Activated CD4-positive, alpha-beta T cell treated with anti-CD3 and anti-CD28 coated beads, Interleukin-2, amount 10 ng/mL, durations not matched to agents 7 days and 5 days (primary cell): ENCODE measurements at places on chromosomes 2 and 18. TPM values are rescaled to one million over a fixed set of nuclear protein-coding genes. Genes with fewer than 3 reads are reported as not detected.
A peak's percentile ranks its signal among the peaks of the same experiment; 100 is the strongest.

DNA sequence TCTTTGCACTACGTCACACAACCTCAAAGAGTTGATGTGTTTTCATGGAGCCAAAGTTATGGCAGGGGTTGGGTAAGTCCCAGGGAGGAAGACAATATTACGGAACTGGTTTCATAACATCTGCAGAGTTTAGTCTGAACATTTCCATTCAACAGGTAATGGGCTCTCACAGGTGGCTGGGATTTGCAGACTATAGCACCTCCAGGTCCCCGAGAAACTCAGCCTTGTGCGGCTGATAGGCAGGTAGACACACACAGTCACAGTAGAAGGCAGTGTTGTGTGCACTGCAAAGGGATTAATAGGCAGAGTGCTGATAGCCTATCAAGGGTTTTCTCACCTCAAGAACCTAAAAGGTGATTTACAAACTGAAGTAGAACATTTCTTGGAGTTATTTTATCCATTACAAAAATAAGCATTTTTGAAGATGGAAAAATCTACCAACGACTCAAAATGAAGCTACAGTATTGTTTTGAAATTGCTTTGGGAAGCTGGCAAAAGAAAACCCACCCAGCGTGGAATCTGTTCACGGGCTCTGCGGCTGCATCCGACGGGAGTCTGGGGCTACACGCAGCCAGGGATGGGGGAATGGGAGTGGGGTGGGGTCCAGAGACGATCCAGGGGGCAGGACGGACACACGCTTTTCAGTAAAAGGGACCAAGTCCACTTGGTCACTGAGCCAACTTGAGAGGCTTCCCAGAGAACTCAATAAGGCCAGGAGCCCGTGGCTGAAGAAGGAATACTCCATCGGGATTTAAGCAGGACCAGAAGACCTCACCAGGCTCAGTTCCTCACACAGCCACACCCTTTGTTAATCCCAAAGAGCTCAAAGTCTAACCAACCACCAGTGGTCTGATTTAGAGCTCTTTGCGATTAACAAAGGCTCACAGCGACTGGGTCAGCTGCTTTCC is 82.9 kb downstream of the CHRNA1 start:
- H3K4me3 ChIP-seq = peak overlapping the region; percentile 84
- H3K27ac ChIP-seq = peak overlapping the region; percentile 90
- peaks cover 19% of the 10 kb centered on the region for H3K36me3 ChIP-seq
- H3K4me1 ChIP-seq = peaks cover 61% of the 10 kb centered on the region

DNA sequence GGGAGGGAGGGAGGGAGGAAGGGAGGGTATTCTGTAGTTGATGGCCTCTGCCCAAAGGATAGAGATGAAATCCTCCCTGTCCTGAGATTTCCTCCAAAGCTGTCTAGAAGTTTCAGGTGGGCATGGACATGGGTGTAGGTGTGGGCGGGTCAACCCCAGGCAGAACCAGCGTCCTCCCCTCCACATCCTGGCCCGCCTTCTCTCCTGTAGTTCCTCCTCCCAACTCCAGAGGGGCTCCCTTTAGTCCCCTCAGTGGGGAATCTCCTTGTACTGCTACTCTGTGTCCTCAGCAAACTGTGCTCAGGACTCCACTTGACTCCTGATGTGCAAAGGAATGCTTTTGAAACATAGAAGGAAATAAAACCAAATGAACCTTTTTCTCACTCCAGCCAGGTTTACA is 88.1 kb downstream of the MRPS9 start:
- H3K4me3 ChIP-seq = no peak overlapping the region
- no peaks in the 10 kb centered on the region for H3K36me3 ChIP-seq
- peaks cover 7% of the 10 kb centered on the region for H3K27me3 ChIP-seq
- DNase-seq = no peak
- H3K4me1 ChIP-seq = no peaks in the 10 kb centered on the region
- no peak overlapping the region for H3K27ac ChIP-seq

GRCh38 chr18:9991011-9992000 is 77.5 kb downstream of the VAPA start:
- no peak overlapping the region for H3K27ac ChIP-seq
- no peaks in the 10 kb centered on the region for H3K27me3 ChIP-seq
- H3K4me3 ChIP-seq = no peak overlapping the region
- no peaks in the 10 kb centered on the region for H3K4me1 ChIP-seq
- no peak for DNase-seq

The C2orf92 gene
- 7.4 TPM for total RNA-seq

The PNO1 gene
- 10.9 TPM for total RNA-seq

DNA sequence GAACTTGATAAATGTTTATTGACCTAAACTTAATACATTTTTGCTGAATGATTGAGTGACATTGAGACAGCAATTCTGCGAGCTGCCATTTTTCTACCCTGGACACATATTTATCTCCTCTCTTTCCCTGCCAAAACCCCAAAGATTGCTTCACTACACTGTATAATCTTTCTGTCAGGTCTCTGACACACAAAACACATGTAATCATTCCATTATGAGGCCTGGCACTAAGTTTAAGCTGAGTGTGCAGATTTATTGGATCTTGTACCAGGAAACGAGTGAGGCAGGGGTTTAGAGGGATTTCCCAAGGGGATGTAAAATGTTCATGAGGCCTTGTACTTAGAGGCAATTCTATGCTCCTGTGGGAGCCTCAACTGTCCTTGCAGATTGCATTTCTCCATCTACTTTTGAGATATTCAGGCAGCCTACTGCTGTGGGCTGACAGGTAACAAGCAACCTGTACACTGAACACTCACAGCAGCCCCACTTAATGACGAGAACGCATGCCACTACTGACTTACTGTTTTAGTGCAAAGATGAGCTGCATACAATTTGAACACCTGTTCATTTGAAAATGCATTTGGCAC is 13.7 kb upstream of the OSR1 start:
- no peaks in the 10 kb centered on the region for H3K4me1 ChIP-seq
- DNase-seq = no peak
- peaks cover 42% of the 10 kb centered on the region for H3K27me3 ChIP-seq
- H3K4me3 ChIP-seq = no peak overlapping the region
- no peak overlapping the region for H3K27ac ChIP-seq
- H3K36me3 ChIP-seq = no peaks in the 10 kb centered on the region

The MAT2A gene
- 263 TPM for total RNA-seq

GRCh38 chr2:190877436-190877835 is 3.2 kb upstream of the GLS start:
- peaks cover 7% of the 10 kb centered on the region for H3K36me3 ChIP-seq
- H3K27me3 ChIP-seq = no peaks in the 10 kb centered on the region
- no peak overlapping the region for H3K4me3 ChIP-seq
- no peak for DNase-seq

The RIT2 gene
- not detected for total RNA-seq

The GAD1 gene
- total RNA-seq = 1.4 TPM

The KCNE4 gene
- total RNA-seq = not detected
